Motor neuron (in vitro differentiated cells): ENCODE measurements at places on chromosomes 2 and 18.

GRCh38 chr2:213545964-213546475, 261.8 kb downstream of the SPAG16 start:
- ATAC-seq: no peak

- ATAC-seq: no peak
These were observed 192.1 kb downstream of the ARHGAP28 start for GRCh38 chr18:6921571-6921970.

DNA sequence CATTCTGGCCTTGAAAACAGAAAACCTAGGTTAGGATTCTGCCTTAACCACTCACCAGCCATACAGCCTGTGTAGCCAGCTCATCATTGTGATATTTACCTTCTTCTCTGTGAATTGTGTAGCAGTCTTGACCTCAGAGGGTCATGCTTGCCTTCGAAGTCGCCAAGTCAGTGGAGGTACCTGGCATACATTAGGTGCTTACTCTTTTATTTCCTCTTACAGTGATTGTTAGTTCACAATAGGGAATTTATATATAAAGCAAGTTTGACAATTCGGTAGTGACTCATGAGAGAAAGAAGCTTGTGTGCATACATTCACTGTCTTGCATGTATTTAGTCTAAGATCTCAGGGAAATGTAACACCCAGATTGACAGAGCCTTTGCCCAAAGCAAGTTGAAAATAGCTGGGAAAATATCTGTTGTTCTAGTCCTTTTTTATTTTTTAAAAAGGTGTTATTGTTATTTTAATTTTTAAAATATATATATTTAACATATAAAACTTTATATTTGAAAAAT, 290.6 kb downstream of the PTGR3 start:
- ATAC-seq: no peak

DNA sequence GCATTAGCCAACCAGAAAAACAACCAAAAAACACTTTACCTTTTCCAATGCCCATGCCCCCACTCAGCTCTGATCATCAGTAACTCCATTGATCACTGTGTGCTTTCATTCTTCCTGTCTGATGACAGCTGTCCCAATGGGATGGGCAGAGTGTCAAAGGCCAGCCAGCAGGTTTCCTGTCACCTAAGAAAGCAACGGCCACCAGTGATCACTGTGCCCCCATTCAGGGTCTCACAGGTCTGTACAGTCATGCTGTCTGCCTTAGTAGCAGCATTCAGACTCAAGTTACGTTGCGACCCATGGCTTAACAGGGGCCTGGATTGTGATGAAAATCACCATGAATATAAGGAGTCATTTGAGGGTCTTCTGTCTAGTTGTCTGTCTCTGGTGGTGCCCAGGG, 184.5 kb downstream of the MGAT5 start:
- ATAC-seq: no peak

- ATAC-seq: peak; percentile 70
These were observed 52.7 kb upstream of the NPAS2 start for GRCh38 chr2:100767224-100767653.

GRCh38 chr18:76319366-76319765, 175.7 kb downstream of the ZNF516 start:
- ATAC-seq: no peak

DNA sequence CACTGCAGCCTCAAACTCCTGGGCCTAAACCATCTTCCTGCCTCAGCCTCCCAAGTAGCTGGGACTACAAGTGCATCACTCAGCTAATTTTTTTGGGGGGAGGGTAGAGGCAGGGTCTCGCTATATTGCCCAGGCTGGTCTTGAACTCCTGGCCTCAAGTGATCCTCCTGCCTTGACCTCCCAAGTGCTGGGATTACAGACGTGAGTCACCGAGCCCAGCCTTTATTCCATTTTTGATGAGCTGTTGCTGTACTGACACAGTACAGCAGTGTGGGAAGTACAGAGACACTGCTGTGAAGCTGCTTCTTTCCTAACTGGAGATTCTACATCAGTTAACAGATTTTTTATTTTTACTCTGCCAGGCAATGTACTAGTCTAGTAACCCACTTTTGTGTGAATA, 18.8 kb downstream of the PTRHD1 start:
- ATAC-seq: no peak

DNA sequence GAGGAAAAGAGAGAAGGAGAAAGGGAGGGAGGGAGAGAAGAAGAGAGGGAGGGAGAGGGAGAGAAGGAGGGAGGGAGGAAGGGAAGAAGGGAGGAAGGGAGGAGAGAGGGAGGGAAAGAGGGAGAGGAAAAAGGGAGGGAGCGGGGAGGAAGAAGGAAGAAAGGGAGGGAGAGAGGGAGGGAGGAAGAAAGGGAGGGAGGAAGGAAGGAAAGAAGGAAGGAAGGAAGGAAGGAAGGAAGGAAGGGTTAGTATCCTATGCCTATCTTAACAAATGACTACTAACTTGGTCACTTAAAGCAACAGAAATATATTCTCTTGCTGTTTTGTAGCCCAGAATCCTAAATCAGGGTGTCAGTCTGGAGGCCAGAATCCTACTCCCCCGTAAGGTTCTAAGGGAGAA, 52.1 kb downstream of the CMPK2 start:
- ATAC-seq: no peak

DNA sequence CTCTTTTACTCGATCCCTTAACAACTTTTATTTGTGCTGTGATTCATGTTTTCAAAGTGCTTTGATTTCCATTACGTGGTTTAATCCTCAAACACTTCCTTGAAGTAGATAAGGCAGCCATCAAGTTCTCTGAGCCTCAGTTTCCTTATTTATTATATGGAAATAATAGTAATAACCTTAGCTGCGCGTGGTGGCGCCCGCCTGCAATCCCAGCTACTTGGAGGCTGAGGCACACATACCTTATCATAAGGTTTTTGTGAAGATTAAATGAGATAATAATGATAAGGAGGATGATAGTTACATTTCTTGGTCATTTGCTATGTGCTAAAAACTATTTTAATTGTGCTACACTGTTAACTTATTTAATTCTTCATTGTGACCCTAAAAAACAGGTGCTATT, 305.7 kb downstream of the NRXN1 start:
- no peak for ATAC-seq

GRCh38 chr2:172777431-172777830, 41.8 kb downstream of the RAPGEF4 start:
- no peak for ATAC-seq

DNA sequence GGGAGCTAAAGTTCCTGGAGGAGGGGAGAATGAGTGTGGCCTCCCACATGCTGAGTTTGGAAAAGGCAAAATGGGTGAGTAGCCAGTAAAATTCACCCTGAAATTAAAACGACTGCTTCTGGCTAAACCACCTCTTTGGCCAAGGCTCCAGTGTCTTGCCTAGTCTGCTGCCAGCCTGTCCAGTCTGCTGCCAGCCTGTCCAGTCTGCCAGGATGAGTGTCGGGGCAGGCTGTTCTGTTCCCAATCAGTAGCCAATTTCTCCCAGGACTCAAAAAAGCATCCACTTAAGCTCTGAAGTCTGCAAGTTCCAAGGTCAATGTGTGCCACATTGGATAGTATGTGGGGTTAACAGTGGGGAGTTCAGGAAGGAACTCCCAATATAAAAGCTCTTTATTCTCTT, 134.6 kb upstream of the KLHL29 start:
- no peak for ATAC-seq

GRCh38 chr2:121617042-121617599, 32.1 kb downstream of the CLASP1 start:
- ATAC-seq: peak; percentile 16

DNA sequence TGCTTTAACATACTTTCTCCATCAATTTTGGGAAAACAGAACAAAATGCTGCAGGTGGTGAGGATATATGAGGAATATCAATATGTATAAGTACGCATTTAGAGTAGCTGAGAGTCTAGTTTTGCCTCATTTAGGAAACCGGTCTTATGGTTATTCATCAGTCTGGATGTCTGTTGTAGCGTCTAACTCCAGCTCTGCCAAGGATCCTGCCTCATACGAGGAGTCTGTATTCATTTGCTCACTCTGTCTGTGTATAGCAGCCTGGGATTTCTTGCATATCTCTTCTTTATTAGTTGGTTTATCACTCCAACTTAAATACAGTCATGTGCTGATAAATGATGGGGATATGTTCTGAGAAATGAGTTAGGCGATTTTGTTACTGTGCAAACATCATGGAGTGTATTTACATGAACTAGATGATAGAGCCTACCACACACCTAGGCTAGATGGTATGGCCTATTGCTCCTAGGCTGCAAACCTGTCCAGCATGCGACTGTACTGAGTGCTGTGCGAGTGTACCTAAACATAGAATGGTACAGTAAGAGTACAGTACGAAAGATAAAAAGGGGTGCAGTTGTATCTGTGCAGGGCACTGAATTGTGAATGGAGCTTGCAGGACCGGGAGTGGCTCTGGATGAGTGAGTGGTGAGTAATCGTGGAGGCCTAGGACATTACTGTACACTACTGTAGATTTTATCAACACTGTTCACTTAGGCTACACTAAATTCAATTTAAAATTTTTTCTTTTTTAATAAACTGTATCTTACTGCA, 148.1 kb downstream of the ZNF407 start:
- ATAC-seq: peak; percentile 100

GRCh38 chr2:124254621-124255020, 229.5 kb downstream of the CNTNAP5 start:
- ATAC-seq: no peak

DNA sequence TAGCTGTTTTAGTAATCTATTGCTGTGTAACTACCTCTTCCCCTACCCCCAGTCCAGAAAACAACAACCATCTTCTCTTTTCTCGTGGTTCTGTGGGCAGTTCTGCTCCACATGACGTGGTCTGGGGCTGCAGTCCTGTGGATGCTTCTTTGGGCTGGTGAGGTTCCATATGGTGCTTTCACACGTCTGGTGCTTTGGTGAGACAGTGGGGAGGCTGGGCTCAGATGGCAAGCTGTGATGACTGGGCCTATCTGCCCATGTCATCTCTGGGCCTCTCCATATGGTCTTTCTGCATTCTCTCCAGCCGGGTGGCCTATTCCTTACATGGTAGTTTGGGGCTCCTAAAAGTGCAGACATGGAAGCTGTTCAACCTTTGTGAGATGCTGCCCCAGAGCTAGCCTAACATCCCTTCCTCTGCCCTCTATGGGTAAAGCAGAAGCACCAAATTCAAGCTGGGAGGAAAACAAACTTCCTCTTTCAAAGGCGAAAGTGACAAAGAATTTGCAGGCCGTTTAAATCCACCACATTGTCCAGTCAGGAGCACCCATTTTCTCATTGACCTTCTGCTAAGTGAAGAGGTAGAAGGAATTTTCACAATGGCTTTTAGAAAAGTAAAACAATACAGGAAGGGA, 68.3 kb upstream of the IL1R1 start:
- ATAC-seq: no peak

GRCh38 chr2:134640494-134640893, 78.3 kb downstream of the TMEM163 start:
- no peak for ATAC-seq

- ATAC-seq: peak; percentile 30
These were observed 53.3 kb downstream of the FTCDNL1 start for GRCh38 chr2:199797431-199798403.

DNA sequence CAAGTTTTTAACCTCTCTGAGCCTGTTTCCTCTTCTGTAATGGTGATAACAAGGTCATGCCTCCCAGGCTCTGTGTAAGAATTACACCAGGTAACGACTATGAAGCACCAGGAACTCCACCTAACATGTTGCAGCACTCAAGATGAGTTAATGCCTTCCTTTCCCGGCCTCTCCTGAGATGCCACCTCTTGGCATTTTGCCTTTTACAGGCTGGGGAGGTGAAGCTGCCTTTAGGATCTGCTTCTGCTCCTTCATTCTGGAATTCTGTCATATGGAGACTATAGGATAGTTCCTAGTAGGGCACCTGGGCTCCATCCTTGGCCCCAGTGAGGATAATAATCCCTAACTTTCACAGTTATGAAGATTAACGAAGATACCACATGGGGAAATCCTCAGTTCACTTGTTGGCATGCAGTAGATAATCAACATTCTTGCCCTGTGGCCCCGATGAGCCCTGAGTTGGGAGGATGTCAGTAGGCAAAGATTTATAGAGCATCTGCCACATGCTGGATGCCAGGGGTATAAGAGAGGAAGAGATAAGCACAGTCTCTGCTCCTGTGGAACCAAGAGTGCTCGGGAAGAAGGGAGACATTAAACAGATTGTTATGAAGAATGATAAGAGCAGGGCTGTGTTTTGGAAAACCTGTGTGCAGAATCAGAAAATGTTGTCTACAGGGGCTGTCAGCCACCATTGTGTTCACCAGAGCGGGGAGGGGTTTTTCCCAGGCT, 43.9 kb upstream of the KCNF1 start:
- ATAC-seq: no peak

- ATAC-seq: peak; percentile 65
These were observed 334.5 kb downstream of the SMAD2 start for GRCh38 chr18:47595831-47596501.

- ATAC-seq: no peak
These were observed 313.0 kb upstream of the MEIS1 start for GRCh38 chr2:66121946-66122345.

- ATAC-seq: no peak
These were observed 216.9 kb downstream of the ARHGAP15 start for GRCh38 chr2:143345887-143346787.

GRCh38 chr2:176555781-176556180, 286.5 kb downstream of the MTX2 start:
- ATAC-seq: no peak

DNA sequence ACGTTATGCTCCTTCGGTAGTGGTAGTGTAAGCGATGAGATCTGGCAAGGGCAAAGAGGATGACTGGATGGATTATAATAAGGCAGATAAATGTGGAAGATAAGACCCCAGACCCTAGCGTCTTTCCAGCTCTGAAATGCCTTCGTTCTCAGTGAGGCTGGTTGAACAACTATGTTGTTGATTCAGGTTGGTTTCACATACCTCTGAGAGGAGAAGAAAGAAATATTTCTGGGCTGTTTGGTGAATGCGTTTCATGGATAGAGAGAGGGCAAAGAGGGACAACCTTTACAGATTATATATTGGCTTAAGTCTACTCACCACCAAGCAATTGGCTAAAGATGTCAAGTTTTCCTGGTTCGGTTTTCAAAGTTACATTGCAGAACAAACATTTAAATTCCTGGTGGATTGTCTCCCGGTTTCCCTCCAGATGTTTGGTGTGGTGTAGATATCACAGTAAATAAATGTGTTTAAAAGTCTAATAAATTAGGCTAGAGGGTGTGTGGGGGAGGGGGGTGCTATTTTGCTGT, 190.1 kb upstream of the GLI2 start:
- no peak for ATAC-seq
